A549 treated with Hydrocortisone at 1 μM for 4 hours (cell line): ENCODE measurements at places on chromosomes 2 and 18. TPM values are rescaled to one million over a fixed set of nuclear protein-coding genes. Genes with fewer than 3 reads are reported as not detected.

MC4R gene
- not detected in 5 replicates for total RNA-seq

TUBA3E gene
- total RNA-seq, result 3.0 to 4.6 TPM (median 4.2 TPM) in 5 replicates

HSPE1 gene
- 431 to 752 TPM (median 465 TPM) in 5 replicates for total RNA-seq

TMEM198 gene
- 0.70 to 1.3 TPM (median 1.0 TPM) in 5 replicates for total RNA-seq

GYPC gene
- not detected in 5 replicates for total RNA-seq

LONRF2 gene
- total RNA-seq, result 2.0 to 2.6 TPM (median 2.5 TPM) in 5 replicates

THUMPD2 gene
- 11.6 to 14.5 TPM (median 12.4 TPM) in 5 replicates for total RNA-seq

ASB18 gene
- not detected in 5 replicates for total RNA-seq

DSG4 gene
- not detected in 5 replicates for total RNA-seq

PARD3B gene
- total RNA-seq, result 0.61 to 1.5 TPM (median 0.94 TPM) in 5 replicates

CD28 gene
- total RNA-seq, result not detected in 5 replicates

SCYGR4 gene
- not detected in 5 replicates for total RNA-seq

SERPINB2 gene
- total RNA-seq, result 0.07 to 0.12 TPM (median 0.07 TPM) in 3 of 5 replicates, not detected in the others

FHOD3 gene
- total RNA-seq, result 1.9 to 3.4 TPM (median 2.8 TPM) in 5 replicates

ZNF521 gene
- total RNA-seq, result not detected in 5 replicates

TNFRSF11A gene
- 5.7 to 8.2 TPM (median 6.8 TPM) in 5 replicates for total RNA-seq
